ENCODE measurements at places on chromosomes 2 and 18.

- DNase-seq: no peak
Measured at GRCh38 chr2:219875036-219875435, 247.6 kb downstream of the SLC4A3 start.

DNA sequence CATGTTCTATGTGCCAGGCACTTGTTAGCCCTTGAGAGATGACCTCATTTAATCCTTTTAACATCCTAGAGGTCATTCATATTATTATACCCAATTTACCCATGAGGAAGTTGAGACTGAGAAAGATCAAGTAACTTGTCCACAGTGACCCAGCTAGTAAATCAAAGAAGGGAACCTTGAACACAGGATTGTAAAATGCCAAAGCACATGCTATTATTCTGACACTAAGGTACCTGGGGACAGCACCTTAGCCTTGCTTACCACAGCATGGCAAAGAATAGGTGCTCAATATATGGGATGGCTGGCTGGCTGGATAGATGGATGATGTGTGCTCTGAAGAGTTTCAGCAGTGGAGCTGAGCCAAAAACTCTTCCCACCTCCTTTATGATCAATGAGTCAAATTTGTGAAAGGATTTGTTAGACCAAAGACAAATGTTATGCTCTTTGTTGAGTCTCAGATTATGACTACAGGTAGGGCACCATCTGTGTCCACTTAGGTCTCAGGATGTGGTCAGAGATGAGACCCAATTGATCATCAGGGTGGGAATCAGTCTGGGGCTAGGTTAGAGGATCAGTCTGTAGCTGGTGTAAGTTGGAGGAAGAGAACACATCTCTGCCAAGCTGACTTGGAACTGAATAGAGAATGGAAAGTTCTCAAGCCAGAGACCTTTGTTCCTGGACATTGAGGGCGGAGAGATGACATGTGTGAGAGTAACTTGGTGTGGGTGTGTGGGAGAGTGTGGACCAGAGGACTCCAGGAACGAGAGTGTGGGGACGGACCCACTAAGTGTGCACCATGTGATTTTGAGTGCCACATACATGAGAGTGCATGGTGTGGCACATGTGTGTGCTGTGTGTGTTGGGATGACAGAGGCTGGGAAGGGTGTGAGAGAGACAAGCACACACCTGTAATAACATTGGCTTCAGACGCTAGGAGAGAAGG, 16.3 kb upstream of the PKDCC start:
- no peak for DNase-seq

- DNase-seq: no peak
Measured at GRCh38 chr2:101297383-101297782, 11.1 kb downstream of the RNF149 start.

GRCh38 chr2:68294187-68294586, 25.6 kb downstream of the CNRIP1 start:
- DNase-seq: no peak

DNA sequence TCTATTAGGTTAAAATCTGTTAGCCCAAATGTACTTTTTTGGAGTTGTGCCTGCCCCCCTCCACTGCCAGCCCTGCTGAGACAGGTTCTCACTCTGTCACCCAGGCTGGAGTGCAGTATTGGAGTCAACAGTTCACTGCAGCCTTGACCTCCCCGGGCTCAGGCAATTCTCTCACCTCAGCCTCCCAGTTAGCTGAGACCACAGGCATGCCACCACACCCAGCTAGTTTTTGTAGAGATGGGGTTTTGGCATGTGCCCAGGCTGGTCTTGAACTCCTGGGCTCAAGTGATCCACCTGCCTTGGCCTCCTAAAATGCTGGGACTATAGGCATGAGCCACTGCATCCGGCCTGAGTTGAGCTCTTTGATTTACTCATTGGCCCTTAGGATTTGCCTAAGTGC, 110.7 kb downstream of the ICA1L start:
- DNase-seq: no peak

DNA sequence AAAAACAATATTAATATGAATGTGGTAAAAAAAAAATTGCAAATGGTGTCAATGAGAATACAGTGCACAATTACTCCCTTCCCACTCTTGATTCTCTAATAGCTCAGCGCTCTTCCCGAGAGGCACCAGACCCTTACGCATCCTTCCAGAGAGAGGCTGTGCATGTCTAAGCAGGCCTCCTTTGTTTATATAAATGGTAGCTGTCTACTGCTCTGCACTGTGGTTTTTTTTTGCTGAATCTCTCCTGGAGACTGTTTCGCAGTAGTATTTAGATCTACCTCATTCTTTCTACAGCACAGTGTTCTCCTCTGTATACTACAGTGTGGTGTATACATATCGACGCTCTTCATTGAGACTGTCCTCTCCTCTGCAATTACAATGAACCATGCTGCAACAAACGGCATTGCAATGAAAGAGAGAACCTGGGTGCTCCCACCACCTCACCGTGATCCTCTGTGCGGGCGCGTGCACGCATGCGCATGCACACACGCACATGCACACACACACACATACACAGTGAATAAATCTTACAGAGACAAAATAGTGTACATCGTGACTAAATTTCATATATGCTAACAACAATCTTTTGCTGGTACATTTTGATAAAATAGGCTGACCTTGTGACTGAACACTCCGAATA, 19.4 kb downstream of the SEPTIN10 start:
- DNase-seq: no peak

- no peak for DNase-seq
Measured at GRCh38 chr2:205245652-205246051, 436.6 kb upstream of the NRP2 start.

GRCh38 chr2:232476045-232476444, 11.6 kb downstream of the ECEL1 start:
- DNase-seq: no peak

GRCh38 chr2:158845859-158846258, 50.7 kb downstream of the DAPL1 start:
- no peak for DNase-seq

- no peak for DNase-seq
Measured at GRCh38 chr2:200310545-200310971, 4.1 kb downstream of the SPATS2L start.

DNA sequence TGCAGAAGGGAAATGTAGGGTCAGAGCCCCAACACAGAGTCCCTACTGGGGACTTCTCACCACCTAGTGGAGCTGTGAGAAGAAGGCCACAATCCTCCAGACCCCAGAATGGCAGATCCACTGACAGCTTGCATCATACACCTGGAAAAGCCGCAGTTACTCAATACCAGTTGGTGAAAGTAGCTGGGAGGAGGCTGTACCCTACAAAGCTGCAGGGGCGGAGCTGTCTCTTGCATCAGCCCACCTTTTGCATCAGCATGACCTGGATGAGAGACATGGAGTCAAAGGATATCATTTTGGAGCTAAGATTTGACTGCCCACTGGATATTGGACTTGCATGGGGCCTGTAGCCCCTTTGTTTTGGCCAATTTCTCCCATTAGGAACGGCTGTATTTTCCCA, 237.3 kb downstream of the CALCRL start:
- no peak for DNase-seq

DNA sequence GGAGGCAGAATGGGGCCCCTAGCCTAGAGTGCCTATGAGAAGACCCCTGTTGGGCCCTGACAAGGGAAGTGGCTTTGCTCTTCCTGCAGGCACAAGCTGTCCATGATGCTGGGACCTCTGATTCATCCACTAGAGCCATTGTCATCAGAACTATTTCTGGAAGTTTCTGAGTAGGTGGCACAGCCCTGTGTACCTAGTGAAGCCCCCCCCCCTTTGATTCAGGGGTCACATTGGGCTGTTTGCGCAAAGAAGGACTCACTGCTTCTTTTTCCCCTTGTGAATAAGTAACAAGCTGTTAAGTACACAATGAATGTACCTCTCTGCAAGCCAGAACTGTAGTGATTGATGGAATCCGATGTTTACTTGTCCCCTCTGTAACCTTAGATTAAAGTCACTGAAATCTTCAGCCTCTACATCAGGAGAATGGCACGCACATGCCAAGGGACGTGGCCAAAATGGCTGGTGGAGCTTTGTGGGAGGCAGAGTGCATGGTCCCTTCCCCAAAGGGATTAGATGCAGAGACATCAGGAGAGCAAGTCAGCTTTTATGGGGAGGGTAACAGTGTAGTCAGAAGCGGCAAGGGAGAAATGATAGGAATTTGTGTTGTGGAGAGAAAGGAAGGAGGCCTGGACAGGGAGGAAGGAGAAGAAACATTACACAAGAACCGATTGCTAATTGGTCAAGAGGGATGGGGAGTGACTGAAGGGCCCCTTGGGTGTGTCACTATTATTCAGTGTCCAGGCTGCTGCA, 267.6 kb upstream of the RAB12 start:
- DNase-seq: no peak

DNA sequence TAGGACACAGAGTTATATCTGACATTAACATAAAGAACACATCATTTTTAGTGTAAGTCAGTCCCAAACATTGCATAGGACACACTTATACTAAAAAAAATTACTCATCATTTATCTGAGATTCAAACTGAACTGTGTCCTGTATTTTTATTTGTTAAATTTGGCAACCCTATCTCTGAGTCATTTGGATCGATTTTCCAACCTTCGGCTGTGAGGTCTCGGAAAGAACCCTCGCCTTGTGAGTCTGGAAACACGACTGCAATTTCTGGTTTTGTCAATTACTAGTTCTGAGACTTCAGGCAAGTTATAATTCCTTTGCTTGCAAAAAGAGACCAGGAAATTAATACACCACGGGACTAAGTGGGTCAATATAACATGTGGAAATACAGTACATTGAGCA, 14.0 kb downstream of the ATP8B1 start:
- DNase-seq: no peak

DNA sequence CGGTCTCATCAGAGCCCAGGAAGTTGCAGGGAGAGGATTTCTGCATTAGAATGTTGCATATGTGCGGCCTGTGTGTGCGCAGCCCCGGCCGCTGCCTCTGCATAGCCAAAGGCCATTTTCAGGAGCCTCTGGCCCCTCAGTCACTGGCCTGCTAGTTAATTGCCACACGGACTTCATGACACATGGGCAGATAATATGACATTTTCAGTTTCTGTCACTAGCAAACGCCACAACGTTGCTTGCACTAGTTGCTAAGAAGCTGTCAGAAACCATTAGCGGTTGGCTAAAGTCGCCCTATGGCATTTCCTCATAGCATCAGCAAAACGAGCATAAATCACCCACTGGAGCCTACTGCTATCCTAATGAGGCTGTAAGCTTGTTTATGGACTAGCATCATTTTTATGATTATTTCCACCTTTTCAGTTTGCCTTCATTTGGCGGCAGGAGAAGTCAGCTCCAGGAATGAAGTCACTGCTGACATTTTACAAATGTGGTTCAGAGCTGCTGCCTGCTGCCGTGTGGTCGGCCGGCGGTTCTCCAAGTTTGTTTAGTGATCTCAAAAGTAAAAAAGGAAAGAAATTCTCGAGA, 73.7 kb downstream of the MEIS1 start:
- DNase-seq: no peak

DNA sequence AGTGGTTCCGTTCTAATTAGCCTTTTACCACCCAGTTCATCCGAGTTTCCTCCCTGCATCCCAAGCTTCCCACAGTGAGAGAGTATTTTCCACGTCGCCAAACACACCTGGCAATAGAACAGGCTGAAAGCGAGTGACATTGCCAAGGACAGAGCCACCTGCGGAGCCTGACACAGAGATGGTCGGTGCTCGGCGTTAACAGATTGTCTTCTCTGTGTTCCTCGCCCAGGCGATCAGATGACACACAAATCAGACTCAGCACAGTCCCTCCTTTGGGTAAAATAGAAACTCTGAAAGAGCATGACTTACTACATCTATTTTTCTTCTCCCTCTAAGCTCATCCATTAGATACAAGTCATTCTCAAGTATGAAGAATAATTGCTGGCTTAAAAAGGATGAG, 107.7 kb downstream of the CD226 start:
- DNase-seq: no peak

- no peak for DNase-seq
Measured at GRCh38 chr2:239696559-239697207, 295.9 kb upstream of the HDAC4 start.

GRCh38 chr2:25606892-25607291, 66.5 kb downstream of the DTNB start:
- DNase-seq: no peak

- no peak for DNase-seq
Measured at GRCh38 chr2:233816334-233816733, 38.0 kb downstream of the HJURP start.

DNA sequence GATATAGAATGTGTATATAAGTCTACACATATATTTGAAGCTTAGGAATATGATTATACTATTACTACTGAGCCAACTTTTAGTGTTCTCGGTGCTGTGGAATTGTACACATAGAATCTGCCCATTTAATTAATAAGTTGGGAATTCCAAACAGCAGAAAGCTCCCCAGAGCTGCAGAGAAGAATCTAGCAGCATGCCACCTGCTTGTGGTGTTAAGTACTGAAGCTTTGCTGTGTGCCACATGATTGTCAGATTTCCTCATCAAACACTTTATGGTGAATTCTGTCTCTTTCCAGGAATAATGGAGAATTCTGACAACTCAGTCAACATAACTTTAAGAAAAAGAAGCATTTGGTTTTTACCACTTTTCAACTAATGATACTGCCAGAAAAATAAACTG, 117.8 kb downstream of the WDSUB1 start:
- no peak for DNase-seq

GRCh38 chr2:150885236-150885635, 376.4 kb downstream of the RBM43 start:
- no peak for DNase-seq

GRCh38 chr18:72833471-72833870, 34.3 kb downstream of the NETO1 start:
- DNase-seq: no peak

Measured in nucleus accumbens (tissue), 56 donors.